OCI-LY7 (cell line): ENCODE measurements at places on chromosomes 2 and 18.

DNA sequence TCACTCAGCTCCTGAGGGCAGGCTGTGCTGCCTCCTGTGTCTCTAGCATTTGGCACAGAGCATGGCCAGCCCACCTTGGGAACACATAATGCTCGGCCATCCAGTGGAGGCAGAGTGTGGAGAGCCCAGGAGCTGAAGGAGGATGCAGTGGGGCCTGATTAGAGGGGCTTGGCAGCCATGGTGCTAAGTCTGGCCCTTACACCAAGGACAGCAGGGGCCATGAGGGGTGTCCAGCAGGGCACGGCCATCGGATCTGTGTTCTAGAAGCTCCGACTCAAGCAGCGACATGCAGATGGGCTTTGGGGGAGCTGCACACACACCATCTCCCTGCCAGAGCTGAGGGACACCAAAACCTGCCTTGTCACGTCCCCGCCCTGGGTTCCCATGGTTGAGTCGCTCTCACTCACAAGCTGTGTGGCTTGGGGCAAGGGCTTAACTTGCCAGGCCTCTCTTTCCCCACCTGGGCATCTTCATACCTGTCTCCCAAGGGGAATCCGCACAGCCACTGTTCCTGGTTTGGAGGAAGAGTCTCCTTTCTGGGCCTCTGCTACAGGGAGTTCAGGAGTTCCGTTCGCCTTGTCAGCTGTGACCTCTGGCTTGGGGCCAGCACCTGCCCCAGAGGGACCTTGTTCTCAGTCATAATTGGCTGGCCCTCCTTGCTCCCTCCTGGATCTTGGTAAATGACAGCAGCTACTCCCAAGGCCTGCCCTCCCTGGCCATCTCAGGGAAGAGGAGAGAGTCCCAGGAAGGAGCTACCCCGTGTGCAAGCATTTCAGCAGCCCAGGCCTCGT lies 1.3 kb upstream of the TOGARAM2 start:
- DNase-seq: no peak

DNA sequence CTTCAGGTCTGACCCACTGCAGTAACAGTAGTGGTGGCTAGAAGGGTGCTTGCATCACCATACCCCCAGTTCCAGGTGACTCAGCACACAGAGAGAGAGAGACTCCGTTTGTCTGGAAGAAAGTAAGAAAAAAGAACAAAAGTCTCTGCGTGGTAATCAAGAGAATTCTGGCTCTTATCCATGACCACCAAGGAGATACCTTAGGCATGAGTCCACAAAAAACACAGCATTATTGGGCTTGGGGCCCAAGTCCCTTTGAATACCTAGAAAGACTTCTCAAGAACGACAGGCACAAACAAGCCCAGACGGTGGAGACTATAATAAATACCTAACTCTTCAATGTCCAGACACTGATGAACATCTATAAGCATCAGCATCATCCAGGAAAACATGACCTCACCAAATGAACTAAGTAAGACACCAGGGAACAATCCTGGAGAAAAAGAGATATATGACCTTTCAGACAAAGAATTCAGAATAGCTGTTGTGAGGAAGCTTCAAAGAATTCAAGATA lies 21.7 kb upstream of the BAZ2B start:
- DNase-seq: no peak

DNA sequence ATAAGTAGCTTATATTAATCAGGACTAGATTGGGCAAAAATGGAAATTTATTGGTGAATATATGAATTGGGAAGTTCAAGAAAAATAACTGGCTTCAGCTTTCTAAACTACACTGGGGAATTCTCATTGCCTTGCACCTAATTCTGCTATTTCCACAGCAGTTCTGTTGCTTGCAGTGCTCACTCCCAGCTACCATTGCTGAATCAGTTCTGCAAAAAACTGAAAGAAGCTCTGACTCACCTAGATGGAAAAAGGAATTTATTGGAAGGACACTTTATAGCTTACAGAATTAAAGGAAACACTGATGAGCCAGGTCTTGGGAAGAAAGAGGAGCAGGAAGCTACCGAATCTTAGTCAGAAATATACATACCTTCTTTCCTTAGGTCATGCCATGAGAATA lies 60.3 kb upstream of the ACVR1 start:
- DNase-seq: no peak

DNA sequence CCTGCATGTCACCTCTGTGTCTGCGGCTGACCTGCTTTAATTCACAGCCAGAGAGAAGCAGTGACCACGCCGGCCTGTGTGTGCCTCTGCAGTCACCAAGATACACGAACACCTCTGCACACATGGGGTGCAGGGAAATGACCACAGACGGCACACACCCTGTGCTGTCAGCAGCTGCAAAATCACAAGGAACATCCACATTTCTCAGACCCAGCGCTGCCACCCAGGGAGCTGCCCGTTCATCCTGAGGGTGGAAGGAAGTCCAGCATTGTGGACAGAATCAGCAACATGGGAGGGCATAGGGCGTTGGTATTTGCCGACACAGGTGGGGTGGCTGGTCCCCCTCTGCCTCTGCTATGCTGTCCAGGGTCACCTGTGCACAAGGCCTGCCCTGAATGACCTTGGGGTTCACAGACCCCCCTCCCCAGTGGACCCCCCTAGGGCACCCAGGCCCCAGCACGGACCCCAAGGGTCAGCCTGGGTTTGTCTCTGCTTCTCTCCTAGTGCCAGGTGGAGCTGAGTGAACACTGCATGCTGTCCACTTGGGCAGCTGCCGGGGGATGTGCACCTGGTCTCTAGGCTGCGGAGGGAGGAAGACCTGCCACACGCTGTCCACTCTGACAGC lies 107.4 kb downstream of the PXDN start:
- DNase-seq: no peak

- no peak for DNase-seq
Measured at GRCh38 chr2:71743995-71744675, 290.8 kb downstream of the DYSF start.

GRCh38 chr2:237045449-237045848 lies 40.2 kb upstream of the COPS8 start:
- no peak for DNase-seq

DNA sequence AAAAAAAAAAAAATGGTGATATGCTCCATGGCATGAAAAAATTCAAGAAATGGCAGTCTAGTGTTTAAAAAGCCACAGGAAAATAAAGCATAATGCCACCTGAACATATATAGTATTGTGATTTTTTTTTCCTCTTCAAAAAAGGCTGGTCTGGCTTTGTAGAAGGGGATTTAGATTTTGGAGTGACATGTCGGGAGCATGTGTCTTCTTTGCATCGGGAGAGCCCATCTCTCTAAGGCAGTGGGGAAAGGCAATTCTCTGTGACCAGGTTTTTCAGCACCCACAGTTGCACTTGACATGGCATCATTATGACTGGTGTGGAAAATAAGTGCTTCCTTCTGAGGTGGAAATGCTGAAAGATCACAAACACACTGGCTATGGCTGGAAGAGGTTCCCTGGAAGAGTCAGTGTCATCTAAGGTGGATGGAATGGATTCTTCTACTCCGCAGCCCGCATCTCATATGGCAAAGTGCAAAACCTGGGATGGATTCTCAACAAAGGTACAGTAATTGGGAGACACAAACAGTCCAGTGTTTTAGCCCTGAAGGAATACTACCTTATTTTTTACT lies 172.5 kb downstream of the AGAP1 start:
- DNase-seq: no peak

DNA sequence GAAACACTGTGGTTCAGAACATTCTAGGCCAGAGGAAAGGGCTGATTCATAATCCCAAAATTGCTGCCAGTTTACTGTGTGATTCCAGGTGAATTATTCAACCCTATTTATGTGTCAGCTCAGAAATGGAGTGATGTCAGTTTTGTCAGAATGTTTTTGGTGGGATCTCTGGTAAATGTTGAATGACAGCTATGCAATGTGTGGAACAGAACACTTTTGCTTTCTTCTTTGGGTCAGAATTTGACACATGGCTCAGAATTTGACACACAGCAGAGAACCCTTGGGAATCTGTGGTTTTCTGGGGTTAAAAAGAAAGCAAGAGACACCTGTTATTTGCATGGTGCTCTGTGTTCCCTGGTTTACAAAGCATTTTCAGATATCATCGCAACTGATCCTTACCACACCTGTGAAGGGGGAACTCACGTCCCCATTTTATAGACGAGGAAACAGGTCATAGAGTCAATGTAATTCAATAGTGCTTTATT lies 1.6 kb upstream of the MTA3 start:
- DNase-seq: peak; percentile 88
